ENCODE measurements at places on chromosomes 2 and 18. TPM values are rescaled to one million over a fixed set of nuclear protein-coding genes. Genes with fewer than 3 reads are reported as not detected.

The CREB1 gene
- polyA plus RNA-seq: 132 TPM

The VIL1 gene
- polyA plus RNA-seq: 1.6 TPM

The CHST9 gene
- 9.6 TPM for polyA plus RNA-seq

The KIF5C gene
- 57.0 TPM for polyA plus RNA-seq

All from testis (tissue), 5 donors.